Activated T-helper 1 cell treated with Interleukin-2 at 50 U/mL for 16 hours (primary cell): ENCODE measurements at places on chromosomes 16 and 17.

GRCh38 chr16:8959921-8960787 is 3.6 kb downstream of the USP7 start:
- no peak for DNase-seq

DNA sequence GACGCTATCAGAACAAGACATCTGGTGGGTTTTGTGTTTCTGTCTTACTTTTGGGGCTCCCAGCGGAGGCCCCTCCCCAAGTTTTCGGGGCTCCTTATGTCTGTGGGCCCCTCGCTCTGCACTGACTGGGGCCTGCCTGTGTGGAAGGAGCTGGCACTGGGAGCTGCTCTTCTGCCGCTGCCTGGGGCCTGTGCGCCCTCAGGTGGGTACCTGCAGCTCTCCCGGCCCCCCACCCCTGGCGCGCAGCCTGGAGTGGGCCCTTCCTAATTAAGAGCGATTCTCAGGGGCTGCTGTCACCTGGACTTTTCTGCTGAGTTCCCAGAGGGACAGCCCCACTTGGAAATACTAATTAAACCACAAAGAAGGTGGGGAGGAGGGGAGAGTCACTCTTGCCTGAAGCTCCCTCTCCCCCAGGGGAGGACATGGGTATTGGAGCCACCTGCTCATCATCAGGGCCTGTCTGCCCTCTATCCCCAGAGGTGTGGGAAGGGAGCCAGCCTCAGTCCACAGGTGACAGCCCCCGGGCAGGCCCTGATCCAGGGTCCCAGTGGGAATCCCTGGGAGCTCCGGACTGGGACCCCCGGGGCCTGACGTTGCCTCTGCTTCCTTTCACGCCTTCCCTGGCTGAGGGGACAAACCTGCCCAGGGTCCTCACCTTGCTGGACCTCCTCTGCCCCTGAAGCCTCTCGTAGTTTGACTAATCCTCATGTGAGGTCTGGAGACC is 36.5 kb downstream of the GSE1 start:
- DNase-seq: no peak

GRCh38 chr17:69592692-69593350 is 178.3 kb downstream of the MAP2K6 start:
- DNase-seq: no peak

DNA sequence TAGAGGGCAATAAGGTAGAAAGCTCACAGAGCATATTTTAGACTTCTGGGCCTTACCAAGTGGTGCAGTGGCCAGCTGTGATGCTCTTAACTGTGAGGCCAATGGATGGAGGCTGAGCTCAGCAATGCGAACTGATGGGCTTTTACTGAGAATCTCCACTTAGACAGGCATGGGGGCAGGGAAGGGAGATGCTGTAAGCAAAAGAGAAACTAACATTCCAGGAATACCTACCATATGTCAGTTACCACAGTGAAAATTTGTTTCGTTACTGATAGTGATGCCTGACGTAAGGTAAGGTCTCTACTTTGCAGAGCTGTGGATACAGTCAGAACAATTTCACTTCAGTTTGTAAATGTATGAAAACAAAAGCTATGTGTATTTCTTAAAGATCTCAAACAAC is 250.6 kb upstream of the ZFHX3 start:
- DNase-seq: no peak

DNA sequence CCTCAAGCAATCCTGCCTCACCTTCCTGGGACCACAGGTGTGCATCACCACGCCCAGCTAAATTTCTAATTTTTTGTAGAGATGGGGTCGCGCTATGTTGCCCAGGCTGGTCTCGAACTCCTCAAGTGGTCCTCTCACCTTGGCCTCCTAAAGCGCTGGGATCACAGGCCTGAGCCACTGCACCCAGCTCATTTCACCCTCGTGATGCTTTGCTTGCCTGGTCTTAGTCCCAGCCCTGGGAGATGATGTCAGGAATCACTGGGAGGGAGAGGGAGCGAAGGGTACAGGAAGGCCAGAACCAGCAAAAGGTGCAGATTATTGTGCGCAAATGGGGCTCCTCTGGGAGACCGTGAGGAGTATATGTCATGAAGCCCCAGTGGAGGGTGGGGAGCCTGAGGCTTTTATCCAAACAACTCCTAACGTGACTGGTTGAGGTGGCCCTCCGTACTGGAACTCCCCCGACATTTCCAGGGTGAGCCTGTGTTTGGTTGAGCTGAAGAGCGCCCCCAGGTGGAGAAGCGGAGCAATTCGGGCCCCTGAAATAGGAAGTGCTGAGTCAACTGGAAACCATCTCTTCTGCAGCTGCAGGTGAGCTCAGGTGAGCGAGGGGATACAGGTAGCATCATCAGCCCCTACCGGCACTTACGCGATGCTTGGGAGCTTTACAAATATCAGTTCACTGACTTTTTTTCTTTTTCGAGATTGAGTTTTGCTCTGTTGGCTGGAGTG is 41.2 kb upstream of the HAPSTR1 start:
- DNase-seq: no peak

- no peak for DNase-seq
These were observed 66.7 kb downstream of the PPM1E start for GRCh38 chr17:58822148-58823050.

DNA sequence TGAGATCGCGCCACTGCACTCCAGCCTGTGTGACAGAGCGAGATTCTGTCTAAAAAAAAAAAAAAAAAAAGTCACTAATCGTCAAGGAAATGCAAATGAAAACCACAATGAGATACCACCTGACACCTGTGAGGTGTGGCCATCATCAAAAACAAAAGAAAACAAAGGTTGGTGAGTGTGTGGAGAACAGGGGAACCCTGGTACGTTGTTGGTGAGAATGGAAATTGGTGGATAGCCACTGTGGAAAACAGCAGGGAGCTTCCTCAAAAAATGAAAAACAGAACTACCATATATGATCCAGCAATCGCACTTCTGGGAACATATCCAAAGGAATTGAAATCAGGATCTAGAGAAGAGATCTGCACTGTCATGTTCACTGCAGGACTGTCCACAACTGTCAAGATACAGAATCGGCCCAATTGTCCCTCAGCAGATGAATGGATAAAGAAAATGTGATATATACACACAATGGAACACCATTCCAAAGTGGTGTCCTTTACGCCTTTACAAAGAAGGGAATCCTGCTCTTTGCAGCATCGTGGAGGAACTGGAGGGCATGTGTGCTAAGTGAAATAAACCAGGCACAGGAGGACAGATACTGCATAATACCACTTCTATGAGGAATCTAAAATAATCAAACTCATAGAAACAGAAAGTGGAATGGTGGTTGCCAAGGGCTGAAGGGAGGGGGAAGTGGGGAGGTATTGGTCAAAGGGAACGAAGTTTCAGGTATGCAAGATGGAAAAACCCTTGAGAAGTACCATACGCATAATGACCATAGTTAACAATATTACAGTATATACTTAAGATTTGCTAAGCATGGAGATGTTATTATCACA is 63.5 kb upstream of the PLCG2 start:
- peak; percentile 11 for DNase-seq
